ENCODE measurements at places on chromosomes 7 and 10.

DNA sequence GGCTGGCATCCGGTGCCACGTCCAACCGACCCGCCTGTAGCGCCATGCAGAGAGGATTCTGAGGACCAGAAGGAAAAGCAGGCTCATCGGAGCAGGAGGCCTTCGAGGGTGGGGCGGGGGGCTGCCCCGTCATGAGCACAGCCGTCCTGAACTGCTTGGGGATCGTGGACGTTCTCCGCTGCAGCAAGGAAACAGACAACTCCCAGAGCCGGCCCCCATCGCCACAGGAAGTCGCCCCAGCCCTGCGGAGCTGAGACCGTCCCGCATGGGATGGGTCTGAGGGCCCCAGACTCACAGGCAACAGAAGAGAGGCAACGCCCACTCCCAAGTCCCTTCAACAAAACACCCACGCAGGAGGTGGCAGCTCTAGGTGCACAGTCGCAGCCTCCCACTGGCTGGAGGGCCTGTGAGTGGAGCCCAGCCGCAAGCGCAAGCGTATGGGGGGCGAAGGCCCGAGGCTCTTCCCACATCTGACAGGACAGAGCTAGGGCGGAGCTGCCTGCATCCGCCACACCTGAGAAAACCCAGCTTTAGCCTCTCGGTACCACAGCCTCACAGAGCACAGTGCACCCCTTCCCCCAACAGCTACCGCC is 64.7 kb upstream of the TNRC18 start:
- no peak for DNase-seq

- peak; percentile 62 for DNase-seq
Observed at GRCh38 chr7:93902777-93903423, 3.5 kb upstream of the GNGT1 start.

DNA sequence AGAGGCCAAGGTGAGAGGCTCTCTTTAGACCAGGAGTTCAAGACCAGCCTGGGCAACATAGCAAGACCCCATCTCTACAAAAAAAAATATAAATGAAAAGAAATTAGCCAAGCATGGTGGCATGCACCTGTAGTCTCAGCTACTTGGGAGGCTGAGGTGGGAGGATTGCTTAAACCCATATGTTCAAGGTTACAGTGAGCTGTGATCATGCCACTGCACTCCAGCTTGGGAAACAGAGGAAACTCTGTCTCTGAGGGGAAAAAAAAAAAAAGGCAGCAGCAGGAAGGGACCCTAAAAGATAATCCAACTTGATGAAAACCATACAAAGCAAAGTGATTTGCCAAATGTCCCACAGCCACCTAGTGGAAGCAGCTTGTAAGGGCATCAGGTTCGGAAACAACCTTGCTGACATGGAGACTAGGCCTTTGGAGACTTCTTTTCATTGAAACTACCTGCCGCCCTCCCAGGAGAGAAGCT is 15.6 kb upstream of the PBLD start:
- peak; percentile 65 for DNase-seq

DNA sequence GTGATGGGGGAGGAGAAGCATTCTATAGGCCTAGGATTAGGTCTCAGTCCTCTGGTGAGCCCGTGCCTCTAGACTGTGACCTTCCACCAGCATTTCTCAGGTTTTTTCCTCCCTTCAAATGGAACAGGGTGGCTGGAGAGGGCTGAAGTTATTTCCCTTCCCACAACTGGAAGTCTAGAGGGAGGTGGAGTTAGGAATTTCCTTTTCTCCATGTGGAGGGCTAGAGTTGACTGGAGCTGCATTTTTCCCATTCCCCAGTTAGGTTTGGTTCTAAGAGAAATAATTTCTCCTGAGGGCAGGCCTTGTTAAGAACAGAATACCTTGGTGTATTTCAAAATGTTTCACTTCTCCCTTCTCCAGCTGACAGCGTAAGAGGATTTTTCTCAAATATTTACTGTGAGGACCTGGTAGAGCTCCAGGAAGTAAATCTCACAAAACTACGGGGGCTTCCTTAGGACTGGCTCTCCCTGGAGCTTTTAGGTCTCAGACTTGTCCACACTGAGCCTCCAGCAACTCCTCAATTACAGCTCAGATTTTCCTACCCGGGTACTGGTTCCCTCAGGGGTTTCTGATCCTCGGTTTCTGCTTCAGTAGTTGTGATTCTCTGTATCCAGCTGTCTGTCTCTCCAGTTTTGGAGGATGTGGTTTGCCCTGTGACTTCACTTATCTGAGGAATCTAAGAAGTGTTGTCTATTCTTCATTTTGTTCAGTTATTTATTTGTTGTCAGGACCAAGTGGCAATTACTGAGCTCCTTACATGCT is 6.0 kb upstream of the REEP3 start:
- peak; percentile 37 for DNase-seq

DNA sequence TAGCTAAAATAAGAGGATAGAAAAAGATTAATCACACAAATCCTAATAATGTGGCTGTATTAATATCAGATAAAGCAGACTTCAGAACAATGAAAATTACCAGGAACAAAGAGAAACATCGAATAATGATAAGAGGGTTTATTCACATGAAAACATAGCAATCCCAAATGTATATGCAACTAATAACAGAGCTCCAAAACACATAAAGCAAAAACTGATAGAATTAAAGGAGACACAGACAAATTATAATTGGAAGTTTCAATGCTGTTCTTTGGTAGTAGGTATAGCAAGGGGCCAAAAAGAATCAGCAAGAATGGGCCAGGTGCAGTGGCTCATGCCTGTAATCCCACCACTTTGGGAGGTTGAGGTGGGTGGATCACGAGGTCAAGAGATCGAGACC is 23.4 kb upstream of the DNAAF5 start:
- DNase-seq: no peak

- no peak for DNase-seq
Observed at GRCh38 chr10:120799849-120800248, 51.3 kb upstream of the WDR11 start.

GRCh38 chr10:16186564-16186963 is 250.2 kb upstream of the PTER start:
- DNase-seq: no peak

- no peak for DNase-seq
Observed at GRCh38 chr10:74177140-74177677, 26.2 kb downstream of the ADK start.

DNA sequence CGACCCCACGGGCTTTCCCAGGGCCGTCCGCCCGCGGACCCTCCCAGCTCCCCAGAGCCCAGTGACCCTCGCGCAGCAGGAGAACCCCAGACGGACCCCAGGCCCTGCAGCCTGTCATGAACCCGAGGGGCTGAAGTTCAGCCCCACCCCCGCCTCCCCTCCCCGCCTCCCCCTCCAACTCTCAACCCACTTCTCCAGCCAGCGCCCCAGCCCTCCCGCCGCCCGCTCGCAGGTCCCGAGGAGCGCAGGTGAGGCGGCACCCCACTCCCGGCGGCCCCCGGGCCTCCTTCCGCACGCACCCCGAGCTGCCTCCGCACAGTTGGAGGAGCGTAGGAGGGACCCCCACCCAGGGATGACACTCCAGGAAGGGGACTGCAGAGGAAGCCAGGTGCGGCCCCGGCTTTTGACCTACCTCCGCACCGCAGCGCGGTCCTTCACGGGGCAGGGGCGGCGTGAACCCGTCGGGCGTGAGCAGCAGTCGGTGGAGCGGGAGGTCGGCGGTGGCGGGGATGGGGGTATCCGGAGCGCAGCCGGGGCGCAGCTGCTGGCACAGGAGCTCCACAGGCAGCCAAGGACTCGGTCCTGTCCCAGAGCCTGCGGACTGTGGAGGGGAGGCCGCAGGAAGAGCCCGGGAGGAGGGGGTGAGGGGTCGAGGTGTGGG is at the start of gene TMEM176A:
TSS of gene TMEM176A (plus strand) at position 189 of the 661 bp plus-strand sequence. CDS start 782 bp downstream, outside the sequence.
- no peak for DNase-seq

DNA sequence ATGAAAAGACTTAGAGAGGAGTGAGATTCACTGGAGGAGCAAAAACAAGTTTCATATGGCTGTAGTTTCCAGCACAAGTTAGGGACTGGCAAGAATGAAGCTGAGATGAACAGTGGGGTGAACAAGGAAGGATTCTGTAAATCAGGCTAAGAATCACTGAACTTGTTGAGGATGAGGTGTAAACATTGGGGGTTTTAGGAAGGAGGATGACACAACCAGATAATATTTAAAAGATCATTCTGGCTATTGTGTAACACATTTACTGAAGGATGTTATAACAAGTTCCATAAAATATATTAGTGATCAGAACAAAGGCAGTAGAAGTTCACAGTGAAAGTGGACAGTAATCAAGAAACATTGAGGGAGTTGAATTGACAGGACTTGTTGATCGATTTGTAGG is 68.9 kb downstream of the CD36 start:
- no peak for DNase-seq

- DNase-seq: no peak
Observed at GRCh38 chr10:75475460-75476182, 44.2 kb downstream of the LRMDA start.

- DNase-seq: no peak
Observed at GRCh38 chr10:123986736-123987135, 95.1 kb upstream of the CPXM2 start.

- no peak for DNase-seq
Observed at GRCh38 chr10:35136263-35136815, 9.7 kb downstream of the CREM start.

GRCh38 chr10:47369251-47369894 is 14.7 kb downstream of the ZNF488 start:
- DNase-seq: no peak

GRCh38 chr10:104582966-104583365 is 58.1 kb upstream of the SORCS3 start:
- DNase-seq: no peak

GRCh38 chr10:58976254-58976653 is 200.2 kb upstream of the PHYHIPL start:
- DNase-seq: no peak

- no peak for DNase-seq
Observed at GRCh38 chr7:84073186-84073875, 121.3 kb downstream of the SEMA3A start.

GRCh38 chr10:132588301-132589013 is 50.9 kb downstream of the INPP5A start:
- no peak for DNase-seq

DNA sequence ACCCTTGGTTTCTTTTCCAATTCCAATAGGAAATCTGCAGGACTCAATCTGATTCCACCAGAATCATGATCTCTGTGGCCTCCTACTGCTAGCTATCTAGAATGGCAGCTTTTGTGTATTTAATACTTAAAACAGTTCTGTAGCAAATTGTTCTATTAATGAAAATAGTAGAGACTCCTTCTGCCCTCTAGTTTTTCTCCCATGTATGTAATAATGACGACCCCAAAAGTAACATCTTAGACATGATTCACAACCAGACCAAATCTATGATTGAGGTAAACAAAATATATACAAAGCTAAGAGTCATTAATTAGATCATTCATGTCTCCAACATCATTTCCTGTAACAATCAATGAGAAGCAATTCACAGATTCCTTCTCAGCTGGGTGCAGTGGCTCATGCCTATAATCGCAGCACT is 259.1 kb upstream of the MKLN1 start:
- peak; percentile 13 for DNase-seq

DNA sequence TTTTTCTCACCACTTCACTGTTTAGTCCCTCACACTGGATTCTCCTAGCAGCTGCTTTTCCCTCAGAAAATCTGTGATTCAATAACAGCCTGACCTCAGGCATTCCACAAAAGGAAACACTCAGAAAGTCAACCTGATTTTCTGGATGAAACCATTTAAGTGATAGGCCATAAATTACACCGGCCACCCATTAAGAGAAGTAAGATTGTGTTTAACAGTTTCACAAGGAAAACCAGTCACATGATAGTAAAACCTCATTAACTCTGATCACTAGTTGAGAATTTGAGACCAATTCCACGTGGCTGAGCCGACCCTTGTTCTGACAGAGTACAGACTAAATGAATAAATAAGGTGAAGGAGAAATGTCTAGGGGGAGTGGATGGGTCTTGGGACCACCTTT is 7.7 kb downstream of the GRM8 start:
- DNase-seq: no peak

- DNase-seq: peak; percentile 47
Observed at GRCh38 chr7:105723572-105723971, 142.3 kb upstream of the EFCAB10 start.

GRCh38 chr10:98150544-98150943 is 16.1 kb downstream of the R3HCC1L start:
- no peak for DNase-seq
